ENCODE measurements at places on chromosomes 1 and 21.

GRCh38 chr1:61864489-61864888, 122.2 kb downstream of the PATJ start:
- DNase-seq: no peak

- no peak for DNase-seq
Measured at GRCh38 chr1:165755393-165756010, 13.2 kb downstream of the TMCO1 start.

DNA sequence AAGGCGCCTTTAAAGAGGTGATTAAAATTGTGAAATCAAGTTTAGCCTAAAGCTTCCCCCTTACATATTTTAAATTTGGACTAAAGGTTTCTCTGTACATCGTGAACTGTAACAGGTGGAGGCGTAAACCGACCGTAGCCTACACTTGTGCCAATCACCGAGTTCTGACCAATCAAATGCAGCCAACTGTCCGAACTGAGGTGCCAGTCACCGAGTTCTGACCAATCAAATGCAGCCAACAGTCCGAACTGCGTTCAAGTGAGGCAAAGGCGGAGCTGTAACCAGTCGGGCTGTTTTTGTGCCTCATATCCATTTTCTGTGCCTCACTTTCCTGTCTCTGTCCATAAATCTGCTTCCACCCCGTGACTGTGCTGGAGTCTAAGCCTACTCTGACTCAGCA, 7.4 kb downstream of the TFF1 start:
- no peak for DNase-seq

GRCh38 chr1:3183411-3183810, 114.4 kb downstream of the PRDM16 start:
- DNase-seq: no peak

- no peak for DNase-seq
Measured at GRCh38 chr1:10980094-10980577, 32.3 kb upstream of the TARDBP start.

DNA sequence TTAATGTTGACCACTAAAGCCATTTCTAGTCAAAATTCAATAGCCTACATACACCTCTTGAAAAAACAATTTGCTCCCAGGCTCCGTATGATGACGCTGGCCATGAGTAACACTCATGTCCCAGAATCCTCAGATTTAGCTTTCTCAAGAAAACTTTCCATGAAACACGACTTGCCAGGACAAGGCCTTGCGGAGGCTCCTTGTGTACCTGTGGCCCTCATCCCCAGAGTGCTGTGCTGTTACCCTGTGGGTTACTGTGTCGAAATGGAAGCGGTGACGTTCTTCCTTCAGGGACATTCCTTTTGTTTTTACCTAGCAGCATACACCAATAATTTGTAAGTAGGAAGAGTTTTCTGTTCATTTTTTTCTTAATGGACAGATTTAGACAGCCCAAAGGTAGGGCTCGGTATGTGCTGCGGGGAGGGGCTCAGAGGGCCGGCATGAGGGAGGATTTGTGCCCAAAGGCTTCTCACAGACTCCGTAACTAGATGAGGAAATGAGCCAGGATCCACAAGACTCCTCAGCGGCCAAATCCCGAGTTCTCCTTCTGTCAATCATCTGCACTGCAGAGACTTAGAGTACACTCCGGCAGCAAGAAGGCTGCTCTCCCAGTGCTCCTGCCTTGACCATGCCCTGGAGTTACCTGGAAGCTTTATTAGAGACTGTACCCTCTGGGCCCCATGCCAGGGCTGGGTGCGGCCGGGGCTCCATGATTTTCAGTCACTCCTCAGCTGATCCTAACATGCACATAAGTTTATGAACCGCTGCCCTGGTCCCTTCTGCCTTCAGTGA, 17.8 kb downstream of the GNG12 start:
- no peak for DNase-seq

DNA sequence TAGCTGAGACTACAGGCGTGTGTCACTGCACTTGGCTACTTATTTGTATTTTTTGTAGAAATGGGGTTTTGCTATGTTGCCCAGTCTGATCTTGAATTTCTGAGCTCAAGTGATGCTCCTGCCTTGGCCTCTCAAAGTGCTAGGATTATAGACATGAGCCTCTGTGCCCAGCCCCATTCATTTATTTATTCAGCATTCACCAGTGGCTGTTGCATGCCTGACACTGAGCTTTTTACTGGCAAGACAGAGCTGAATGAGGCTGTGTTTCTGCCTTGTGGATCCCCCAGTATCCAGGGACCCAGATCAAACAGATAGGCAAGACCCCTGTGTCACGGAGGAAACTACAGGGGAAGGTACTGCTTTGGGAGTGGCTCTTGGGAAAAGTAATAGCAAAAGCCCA, 109.4 kb downstream of the DISC1 start:
- DNase-seq: no peak

- DNase-seq: no peak
Measured at GRCh38 chr1:67664048-67664447, 21.0 kb upstream of the GADD45A start.

GRCh38 chr1:230713915-230714764, at the start of gene AGT:
AGT (minus strand) TSS chr1:230714122; CDS start chr1:230710823, 3,299 bp downstream.
- DNase-seq: no peak

DNA sequence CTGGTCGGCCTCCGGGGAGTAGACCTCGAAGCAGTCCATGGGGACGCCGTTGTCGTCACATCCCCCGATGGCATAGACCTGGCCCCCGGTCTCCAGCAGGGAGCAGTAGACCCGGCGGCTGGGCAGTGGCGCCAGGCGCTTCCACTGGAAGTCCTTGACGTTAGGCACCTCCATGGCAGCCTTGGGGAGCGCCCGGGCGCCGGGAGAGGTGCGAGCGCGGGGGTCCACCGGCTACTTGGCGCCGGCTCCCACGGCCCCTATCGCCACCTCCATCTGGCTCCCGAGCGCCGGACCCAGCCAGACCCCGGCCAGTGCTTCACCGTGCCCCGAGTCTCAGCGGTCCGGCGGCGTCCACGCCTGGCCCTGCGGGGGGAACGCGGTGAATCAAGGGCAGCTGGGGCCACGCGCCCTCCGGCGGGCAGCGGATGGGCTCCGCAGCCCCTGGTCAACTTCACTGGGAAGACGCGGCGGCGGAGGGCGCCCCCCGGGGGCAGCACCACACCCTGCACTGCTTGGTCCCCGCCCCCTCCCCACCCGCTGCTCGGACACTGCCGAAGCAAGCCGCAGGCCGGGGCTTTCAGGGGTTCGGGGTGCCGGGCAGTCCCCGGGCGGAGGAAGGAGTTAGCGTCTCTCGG, 13.2 kb downstream of the KLHDC8A start:
- peak; percentile 10 for DNase-seq

DNA sequence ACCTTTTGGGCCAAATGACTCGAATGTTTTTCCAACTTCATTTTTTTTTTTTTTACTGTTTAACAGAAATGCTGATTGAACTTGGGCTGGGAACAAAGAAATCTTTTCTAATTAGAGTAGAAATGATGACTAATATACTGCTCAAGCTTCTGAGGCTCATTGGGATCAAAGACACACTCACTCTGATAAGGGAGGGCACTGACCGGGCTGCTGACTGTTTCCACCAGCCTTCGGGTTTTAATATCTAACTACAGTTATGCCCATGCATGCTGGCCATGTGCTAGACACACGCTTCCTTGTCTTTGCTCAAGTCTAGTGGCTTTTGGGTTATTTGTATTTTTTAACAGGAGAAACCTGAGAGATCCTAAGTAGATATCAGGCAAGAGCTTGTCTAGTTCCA, 16.8 kb downstream of the ZBTB18 start:
- DNase-seq: no peak

GRCh38 chr1:28208818-28209441, 23.9 kb downstream of the DNAJC8 start:
- peak; percentile 45 for DNase-seq

DNA sequence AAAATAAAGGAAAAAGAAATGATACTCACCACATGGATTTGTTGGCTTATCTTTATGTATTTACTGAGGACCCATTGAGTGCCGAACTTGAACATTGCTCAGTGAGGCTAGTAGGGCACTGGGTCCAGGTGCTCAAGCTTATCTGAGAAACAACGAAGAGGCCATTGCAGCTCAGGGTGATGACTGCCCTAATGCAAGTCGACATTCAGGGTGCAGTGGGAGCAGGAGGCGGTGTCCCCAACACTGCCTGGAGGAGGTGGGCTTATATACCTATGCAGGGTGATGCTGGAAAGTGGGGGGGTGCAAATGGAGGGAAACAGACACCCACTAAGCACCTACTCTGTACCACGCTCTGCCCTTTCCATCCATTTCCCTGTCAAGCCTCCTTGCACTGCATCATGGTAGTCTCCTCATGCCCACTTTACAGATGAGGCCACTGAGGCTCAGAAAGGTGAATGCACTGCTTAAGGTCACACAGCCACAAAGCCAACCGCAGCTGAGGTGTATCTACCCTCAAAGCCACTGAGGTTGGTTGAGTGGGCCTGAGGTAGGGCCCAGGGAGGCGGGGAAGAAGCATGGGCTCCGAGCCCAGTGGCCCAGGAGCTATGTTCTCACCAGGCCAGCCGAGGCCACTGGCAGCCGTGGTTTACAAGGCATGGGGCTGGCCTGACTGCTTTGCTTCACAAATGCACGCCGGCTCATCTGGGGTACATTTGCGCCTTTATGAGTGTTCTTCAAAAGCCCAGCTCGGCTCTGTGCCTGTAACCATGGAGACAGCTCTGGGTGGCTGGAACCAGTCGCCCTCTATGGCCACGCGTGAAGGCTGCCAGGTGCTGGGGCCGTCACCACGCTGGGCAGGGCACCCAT, 103.8 kb downstream of the EPHB2 start:
- no peak for DNase-seq

GRCh38 chr1:13228343-13228781, 2.4 kb upstream of the PRAMEF18 start:
- peak; percentile 11 for DNase-seq

- no peak for DNase-seq
Measured at GRCh38 chr1:222652676-222653075, 34.8 kb downstream of the MIA3 start.

GRCh38 chr21:36463204-36463603, 16.7 kb downstream of the CLDN14 start:
- DNase-seq: no peak

DNA sequence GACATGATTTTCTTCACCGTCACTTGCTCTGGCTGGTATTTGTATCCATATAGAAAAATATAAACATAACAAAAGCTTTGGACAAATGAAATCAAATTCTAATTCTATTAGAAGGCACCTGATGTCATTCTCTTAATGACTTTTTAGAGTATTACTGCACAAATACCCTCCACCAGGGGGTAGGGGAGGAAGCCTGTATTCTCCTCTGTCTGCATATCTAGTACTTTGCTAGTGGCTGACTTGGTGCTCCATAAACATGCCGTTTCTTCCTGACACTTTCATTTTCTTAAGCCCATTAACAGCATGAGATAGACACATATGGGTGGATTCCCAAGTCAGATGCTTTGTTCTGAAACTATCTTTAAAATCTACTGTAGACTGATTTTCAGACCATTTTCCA, 20.6 kb upstream of the KCNJ15 start:
- no peak for DNase-seq

- DNase-seq: no peak
Measured at GRCh38 chr1:151570819-151571218, 30.7 kb downstream of the TUFT1 start.

DNA sequence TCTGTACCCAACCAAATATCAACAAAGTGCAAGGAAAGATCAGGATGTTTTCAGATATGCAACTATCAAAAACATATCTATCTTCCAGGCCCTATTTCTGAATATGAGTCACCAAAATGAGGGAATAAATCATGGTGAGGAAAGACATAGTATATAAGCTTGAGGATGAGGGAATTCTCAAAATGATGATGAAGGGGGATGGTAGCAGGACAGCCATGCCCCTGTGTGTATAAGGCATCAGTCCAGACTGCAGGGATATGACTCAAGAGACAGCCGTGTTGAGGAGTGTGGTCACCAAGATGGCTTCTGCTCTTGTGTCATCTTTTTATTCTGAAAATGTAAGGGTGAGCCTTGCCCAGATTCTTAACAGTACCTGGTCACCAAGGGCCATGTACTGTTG, 4.4 kb upstream of the WDR64 start:
- no peak for DNase-seq

DNA sequence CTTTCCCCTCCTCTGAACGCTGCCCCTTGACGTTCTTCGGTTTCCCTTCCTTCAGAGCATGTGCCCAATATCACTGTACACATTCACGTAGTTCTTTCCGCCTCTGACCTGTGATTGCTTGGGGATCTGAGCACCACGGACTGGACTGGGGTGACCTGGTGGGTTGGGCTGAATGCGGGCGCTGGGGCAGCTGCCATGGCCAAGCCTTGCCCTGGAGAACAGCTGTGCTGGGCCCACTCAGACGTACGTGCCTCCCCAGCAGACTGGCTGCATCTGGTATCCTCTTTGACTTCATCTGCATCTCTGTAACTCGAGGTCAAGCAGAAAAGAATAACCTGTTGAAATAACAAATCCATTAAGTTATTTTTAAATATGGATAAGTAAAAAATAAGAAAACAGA, 35.1 kb upstream of the DISC1 start:
- no peak for DNase-seq

- no peak for DNase-seq
Measured at GRCh38 chr1:178746345-178746744, 21.3 kb downstream of the RALGPS2 start.

- no peak for DNase-seq
Measured at GRCh38 chr1:74427681-74428080, 84.7 kb downstream of the LRRC53 start.

GRCh38 chr1:52662645-52663313, 29.8 kb downstream of the SHISAL2A start:
- DNase-seq: no peak

DNA sequence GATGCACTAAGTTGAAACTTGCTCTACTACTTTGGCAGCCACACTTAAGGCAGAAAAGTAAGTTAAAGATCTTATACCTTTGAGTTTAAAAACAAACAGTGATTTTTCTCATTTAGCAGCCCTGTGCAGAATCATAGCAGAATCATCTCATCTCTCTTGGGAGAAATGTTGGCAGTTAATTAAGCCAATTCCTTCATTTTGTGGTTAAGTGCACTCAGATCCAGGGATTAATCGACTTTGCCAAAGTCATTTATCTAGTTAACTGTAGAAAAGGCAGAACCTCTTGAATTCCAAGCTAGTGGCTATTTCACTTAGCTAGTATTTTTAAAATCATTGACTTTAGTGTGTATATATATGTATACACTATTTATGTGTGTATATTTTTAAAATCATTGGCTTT, 125.0 kb downstream of the GPR52 start:
- DNase-seq: no peak

GRCh38 chr1:118504221-118504644, 319.2 kb upstream of the SPAG17 start:
- no peak for DNase-seq

Measured in activated CD4-positive, alpha-beta T cell treated with anti-CD3 and anti-CD28 coated beads for 4 hours (primary cell).